ENCODE measurements at places on chromosomes 7 and 10.

GRCh38 chr7:126937171-126937570 lies 315.6 kb downstream of the GRM8 start:
- DNase-seq, result no peak

DNA sequence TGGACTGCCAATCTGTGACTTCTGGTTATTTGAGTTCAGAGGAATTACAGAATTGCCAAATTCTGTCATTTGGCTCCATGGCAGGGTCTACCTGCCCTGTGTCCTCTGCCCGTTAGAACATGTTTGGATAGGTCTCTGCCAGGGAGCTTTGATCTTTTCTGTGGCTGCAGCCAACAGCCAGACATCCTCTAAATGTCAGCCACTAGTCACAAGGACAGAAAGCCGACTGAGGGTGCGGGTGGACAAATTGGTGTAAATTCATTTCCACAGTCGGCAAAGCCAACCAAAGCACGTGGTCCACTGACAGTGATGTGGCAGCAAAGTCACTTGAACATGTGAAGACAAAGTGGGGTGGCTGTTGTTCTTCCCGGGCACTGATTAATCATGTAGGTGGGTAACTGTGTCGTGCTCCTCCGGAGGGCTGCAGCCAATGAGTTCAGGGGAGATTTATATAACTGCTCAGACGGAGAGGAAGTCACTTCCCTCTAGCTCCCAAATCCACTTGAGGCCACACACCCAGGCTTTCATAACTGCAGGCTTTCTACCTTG lies 26.7 kb upstream of the CAMK1D start:
- no peak for DNase-seq

- no peak for DNase-seq
Observed at GRCh38 chr10:61847087-61847486, 54.4 kb upstream of the ARID5B start.

- no peak for DNase-seq
Observed at GRCh38 chr10:112819231-112819630, 130.8 kb upstream of the TCF7L2 start.

GRCh38 chr10:1726861-1727260 lies 10.5 kb downstream of the ADARB2 start:
- no peak for DNase-seq

Data from NCI-H446 treated with DMSO at 0.1 percent for 48 hours (cell line).